ENCODE measurements at places on chromosomes 13 and 19. TPM values are rescaled to one million over a fixed set of nuclear protein-coding genes. Genes with fewer than 3 reads are reported as not detected.

Gene AMER2
- total RNA-seq: not detected

GRCh38 chr13:26459276-26460131 lies 98.0 kb upstream of the WASF3 start:
- DNase-seq: peak; percentile 78

- peak; percentile 5 for DNase-seq
Observed at GRCh38 chr13:51894239-51894638, 32.5 kb downstream of the CCDC70 start.

Gene SIPA1L3
- total RNA-seq: 22.7 TPM

DNA sequence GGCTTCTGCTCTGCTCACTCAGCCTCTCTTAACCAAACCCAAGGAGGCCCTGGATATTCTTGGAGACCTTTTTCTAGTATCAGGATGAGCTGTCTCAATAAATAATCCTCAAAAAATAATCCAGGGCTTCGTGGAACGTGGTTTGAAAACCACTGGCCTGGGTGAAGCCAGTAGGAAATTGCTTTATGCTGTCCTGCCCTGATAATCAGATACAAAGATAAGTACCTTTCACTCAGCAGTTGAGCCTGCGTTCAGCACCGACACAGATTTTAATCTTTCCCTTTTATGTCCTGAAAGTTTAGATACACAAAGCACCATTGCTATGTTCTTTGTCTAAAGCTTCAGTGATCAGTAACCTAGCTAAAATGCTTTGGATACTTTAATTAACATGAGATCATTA lies 460.0 kb downstream of the RFC3 start:
- DNase-seq: peak; percentile 17

- peak; percentile 39 for DNase-seq
Observed at GRCh38 chr13:72839831-72840426, 58.0 kb downstream of the PIBF1 start.

Gene KLF5
- 6.0 TPM for total RNA-seq

DNA sequence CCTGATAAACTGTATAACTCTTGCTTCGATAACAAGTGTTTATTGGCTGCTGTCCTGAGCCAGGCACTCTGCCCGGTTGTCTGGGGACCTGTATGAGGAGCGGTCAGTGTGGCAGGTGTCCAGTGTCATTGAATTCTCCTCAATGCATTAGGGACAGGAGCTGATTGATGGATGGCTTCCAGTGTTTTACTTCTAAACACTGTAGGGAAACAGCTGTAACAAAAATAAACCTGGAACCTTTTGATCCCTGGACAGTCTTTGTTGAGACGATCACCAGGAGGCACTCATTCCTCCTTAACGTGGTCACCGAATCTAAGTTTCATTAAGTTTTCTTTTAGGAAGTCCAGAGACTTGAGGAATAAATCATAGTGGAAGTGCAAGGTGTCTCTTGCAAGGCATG lies 17.9 kb downstream of the UBAC2 start:
- peak; percentile 13 for DNase-seq

DNA sequence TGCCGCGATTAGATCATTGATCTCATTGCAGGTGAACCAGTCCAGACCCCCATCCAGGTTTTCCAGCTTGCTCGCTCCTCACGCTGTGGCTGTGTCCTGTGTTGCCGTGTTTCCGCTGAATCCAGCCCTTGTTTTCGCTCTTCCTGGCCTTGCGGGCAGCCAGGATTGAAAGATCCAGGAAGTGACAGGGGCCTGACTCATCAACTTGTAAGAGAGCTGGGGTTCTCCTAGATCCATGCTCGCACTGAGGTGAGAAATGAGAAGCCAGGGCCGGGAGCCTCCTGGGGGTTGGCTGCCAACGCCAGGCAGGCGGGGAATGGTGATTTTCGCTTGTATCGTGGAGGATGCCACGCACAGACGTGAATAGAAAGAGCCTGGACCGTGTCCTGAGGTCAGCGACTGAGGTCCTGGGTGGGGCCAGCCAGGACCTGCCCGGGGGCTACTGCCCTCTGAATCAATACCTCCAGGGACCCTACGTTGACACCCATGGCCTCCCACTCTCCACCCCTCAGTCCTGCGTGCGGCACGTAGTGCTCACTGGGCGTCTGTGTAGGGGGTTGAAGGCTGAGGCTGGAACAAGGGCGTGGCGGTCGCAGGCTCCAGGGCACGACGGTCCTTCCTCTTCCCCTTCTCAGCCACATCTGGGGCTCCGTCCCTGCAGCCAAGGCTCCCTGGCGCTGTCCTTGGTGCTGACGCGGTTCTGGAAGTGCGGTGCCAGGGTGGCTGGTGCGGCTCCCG lies 7.3 kb upstream of the PTPRH start:
- DNase-seq: peak; percentile 99

Gene VRK3
- total RNA-seq: 34.0 TPM

GRCh38 chr13:108858676-108859075 lies 229.3 kb downstream of the MYO16 start:
- no peak for DNase-seq

- DNase-seq: no peak
Observed at GRCh38 chr13:87677496-87678371, 6.6 kb downstream of the SLITRK5 start.

Gene SLC10A2
- not detected for total RNA-seq

DNA sequence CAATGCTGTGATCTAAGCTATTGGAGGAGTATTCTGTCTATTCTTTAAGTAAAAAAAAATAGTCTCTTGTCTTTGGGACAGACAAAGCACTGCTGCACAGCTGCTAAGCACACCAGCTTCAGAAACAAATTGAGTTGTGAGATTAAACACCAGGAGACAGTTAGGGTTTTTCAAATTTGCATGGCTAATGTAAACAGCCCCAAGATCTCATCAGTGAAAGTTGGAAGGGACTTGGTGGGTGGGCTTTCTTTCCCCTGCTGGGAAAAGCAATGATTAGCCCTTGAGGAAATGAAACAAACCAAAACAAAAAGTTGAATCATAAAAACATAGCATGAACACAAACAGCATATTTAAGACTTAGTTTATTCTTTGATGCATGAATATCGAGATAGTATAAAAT lies 143.6 kb upstream of the SLITRK1 start:
- no peak for DNase-seq

DNA sequence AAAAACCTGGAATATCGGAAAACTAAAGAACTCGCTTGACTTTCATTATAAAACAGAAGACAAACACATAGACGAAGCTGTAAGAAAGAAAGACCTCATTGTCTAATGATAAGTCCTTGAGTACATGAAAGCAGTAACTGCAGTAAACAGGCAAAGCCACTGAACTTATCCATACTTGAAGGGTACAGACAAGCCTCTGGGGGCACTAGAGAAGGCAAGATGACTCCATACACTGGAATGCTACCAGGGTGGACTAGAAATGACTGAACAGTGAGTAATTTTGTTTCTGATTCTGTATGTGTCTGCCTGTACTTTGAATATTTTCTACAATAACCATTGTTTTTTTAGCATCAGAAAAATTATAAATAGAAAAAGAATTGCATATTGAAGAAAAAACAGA lies 507.9 kb downstream of the UQCRFS1 start:
- peak; percentile 28 for DNase-seq

Gene GRIN3B
- not detected for total RNA-seq

- DNase-seq: no peak
Observed at GRCh38 chr19:37718304-37718703, 1.3 kb downstream of the ZNF607 start.

GRCh38 chr13:41820581-41821237 lies 140.2 kb downstream of the VWA8 start:
- no peak for DNase-seq

DNA sequence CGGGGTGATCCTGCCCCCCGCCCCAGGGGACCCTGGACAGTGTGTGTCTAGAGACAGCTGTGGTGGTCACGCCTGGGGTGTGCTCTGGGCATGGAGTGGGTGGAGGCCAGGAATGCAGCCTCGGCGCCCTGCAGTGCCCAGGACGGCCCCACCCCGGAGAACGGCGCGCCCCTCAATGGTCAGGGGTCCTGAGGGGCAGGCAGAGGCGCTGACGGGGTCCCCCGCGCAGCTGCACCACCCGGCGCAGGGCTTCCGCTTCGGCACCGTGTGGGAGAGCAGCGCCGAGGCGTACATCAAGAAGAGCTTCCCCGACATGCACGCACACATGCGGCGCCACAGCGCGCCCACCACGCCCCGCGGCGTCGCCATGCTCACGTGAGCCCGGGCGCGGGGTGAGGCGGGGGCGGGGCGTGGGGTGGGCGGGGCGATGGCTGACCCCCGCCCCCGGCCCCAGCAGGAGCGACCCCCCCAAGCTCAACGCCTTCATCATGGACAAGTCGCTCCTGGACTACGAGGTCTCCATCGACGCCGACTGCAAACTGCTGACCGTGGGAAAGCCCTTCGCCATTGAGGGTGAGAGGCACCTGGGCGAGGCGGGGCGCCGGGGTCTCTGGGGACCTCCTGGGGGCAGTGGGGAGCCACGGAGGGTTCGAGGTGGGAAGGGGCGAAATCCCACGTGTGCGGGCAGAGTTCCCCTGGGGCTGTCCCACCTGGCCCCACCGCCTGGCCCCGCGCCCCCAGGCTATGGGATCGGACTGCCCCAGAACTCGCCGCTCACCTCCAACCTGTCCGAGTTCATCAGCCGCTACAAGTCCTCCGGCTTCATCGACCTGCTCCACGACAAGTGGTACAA lies 7.4 kb downstream of the GRIN3B start:
- no peak for DNase-seq

DNA sequence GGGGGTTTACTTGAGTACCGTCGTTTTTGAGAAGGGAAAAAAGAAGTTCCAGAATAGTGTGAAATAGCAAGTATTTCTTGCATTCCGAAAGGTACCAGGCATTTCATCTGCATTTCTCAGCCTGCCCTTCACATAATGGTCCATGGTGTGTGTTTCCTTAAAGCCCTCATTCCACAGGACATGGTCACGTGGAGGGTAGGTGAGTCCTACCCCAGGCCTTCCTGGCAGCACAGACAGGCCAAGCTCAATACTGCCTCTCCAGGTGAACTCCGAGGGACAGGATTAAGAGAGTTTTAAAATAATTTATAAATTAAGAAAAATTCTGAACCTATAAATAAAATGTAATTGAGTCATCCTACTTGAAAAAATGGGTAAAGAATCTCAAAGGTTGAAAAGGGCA lies 64.7 kb downstream of the TNFRSF19 start:
- DNase-seq: no peak

- DNase-seq: no peak
Observed at GRCh38 chr13:112967686-112968379, 1.2 kb upstream of the MCF2L start.

DNA sequence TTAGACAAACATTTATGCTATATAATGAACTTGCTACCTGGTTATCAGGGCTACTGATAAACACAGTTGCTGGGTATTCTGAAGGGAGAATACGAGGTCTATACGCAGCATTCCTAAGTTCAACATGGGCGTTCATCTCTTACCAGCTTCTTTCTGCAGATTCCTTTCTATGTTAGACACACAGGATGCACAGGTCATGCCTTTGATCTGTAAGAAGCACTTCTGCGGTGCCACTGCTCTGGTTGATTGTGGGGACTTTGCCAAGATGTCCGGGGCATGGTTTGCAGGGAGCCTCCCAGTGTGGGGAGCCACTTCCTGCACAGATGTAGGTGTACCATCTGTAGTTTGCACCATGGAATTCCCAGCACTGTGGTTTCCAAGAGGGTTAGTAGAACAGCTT lies 40.9 kb downstream of the ATP7B start:
- peak; percentile 3 for DNase-seq

- no peak for DNase-seq
Observed at GRCh38 chr13:87131611-87132010, 539.6 kb upstream of the SLITRK5 start.

DNA sequence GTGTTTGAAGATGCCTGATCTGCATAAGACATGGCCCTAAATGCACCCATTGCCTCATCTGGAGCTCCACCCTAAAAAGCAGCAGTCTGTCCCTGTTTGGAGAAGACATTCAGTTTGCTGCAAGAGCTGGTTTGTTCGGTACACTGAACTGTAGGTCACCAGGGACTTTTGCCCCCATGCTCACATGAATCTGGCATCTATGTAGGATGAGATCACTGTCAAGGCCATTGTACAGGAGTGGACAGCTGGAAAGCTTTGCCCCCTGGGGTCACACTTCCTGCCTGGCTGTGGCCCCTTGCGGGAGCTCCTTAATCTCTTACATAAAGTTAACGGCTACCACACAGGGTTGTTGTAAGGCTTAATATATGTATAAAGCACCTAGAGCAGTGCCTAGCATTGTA lies 73.0 kb downstream of the IPO5 start:
- peak; percentile 7 for DNase-seq

- DNase-seq: no peak
Observed at GRCh38 chr19:38736413-38737280, 7.6 kb downstream of the CAPN12 start.

Data from M059J (cell line).